Stimulated activated CD4-positive, alpha-beta T cell treated with anti-CD3 and anti-CD28 coated beads, TNF-alpha, amount 100 ng/mL, for 48 hours (primary cell): ENCODE measurements at places on chromosomes 12 and 14.

- no peak for DNase-seq
Measured at GRCh38 chr12:93442411-93443340, 929 bp upstream of the UBE2N start.

DNA sequence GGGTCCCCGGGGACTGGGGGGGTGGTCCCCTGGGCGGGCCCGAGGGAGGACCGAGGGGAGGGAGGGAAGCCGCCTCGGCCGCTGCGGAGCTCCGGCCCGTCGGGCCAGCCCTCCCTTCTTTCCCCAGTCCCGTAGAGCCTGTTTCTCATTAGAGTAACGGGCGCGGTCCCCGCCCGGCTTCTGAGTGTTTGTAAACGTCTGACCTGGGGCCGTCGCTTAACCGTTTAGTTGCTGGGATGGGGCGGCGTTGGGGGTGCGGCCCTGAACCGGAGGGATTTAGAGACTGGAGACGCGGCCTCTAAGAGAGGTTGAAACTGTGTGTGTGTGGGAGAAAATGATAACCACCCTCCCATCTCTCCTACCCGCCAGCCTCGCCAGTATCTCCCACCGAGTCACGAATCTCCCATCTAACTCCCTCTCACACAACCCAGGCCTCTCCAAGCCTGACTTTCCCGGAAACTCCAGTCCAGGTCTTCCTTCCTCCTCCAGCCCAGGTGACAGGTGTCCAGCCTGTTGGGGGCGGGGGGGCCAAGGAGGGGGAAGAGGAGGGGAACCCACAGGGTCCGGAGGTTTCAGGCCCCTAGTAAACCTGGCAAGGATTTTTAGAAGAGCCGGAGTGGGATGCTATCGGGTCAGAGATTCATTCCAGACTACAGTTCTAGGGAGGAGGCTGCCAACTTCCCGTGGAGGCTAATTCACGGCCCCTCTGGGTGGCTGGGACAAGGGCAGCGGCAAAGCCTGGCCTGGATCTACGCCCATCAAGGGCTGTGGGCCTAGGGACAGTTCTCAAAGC is 1.1 kb upstream of the NFATC4 start:
- peak; percentile 8 for DNase-seq

GRCh38 chr14:50318031-50318626 is 6.0 kb downstream of the DMAC2L start:
- DNase-seq: no peak

GRCh38 chr14:22231018-22231417 is 358.0 kb downstream of the DAD1 start:
- no peak for DNase-seq

DNA sequence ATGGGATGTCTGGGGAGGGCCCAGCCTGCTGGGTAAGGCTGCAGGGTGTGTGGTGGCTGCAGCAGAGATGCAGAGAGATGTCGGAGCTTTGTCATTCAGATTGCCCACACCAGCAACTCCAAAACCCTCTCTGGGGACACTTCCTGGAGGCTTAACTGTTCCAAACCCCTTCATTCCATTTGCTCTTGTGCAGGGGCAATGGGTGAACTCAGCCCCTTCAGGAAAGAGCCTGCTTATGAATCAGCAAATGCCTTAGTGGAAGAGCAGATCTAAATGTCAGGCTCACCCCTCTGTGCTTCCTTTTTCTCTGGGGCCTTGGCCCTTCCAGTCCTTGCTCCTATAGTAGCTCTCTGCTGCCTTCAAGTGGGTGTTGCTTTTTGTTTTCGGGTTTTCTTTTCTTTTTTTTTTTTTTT is 36.7 kb upstream of the GPATCH2L start:
- no peak for DNase-seq

- no peak for DNase-seq
Measured at GRCh38 chr14:59543873-59544272, 32.7 kb downstream of the CCDC175 start.

- DNase-seq: no peak
Measured at GRCh38 chr14:99177046-99177655, 94.8 kb downstream of the BCL11B start.

DNA sequence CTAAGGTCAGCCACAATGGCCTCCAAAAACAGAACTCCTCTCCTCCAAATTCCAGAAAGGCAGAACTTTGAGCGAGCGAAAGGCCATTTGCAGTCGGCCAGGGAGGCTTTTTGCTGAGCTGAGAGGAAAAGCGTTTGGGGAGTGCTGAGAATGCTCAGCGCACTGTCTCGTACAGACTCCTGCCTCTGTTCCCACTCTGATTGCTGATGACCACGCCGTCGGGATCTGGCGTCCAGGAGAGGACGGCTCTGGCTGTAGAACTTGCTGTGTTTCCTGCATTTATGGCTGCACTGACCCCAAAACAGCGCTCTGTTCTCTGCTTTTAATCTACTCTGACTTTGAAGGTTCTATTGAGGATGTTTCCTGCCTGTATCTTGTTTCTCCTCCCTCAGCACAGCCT is 82.4 kb upstream of the WSCD2 start:
- DNase-seq: no peak
